ENCODE measurements at places on chromosomes 5 and 9. TPM values are rescaled to one million over a fixed set of nuclear protein-coding genes. Genes with fewer than 3 reads are reported as not detected.
A peak's percentile ranks its signal among the peaks of the same experiment; 100 is the strongest.

Gene SPATA31A3
- total RNA-seq = not detected

Gene AHRR
- total RNA-seq = 0.54 TPM

Gene ZDHHC11B
- 1.6 TPM for total RNA-seq

Gene GKAP1
- 1.9 TPM for total RNA-seq

Gene CNTNAP3B
- under 0.01 TPM for total RNA-seq

Gene SLF1
- total RNA-seq = 2.4 TPM

Gene EDIL3
- total RNA-seq = under 0.01 TPM

Gene ADAMTS13
- total RNA-seq = 1.6 TPM

Gene TMEM171
- not detected for total RNA-seq

Gene NXNL2
- total RNA-seq = 0.54 TPM

Gene ADAMTSL2
- under 0.01 TPM for total RNA-seq

Gene ACSL6
- total RNA-seq = 0.27 TPM

Gene ZER1
- total RNA-seq = 73.2 TPM

Gene SCGB3A2
- total RNA-seq = not detected

Gene PCA3
- 0.54 TPM for total RNA-seq

Gene HTR1A
- total RNA-seq = not detected

Gene LTC4S
- 8.6 TPM for total RNA-seq

Gene KIF12
- under 0.01 TPM for total RNA-seq

Gene LIFR
- total RNA-seq = under 0.01 TPM

Gene LPAR1
- 0.27 TPM for total RNA-seq

Gene PLGRKT
- total RNA-seq = 3.8 TPM

DNA sequence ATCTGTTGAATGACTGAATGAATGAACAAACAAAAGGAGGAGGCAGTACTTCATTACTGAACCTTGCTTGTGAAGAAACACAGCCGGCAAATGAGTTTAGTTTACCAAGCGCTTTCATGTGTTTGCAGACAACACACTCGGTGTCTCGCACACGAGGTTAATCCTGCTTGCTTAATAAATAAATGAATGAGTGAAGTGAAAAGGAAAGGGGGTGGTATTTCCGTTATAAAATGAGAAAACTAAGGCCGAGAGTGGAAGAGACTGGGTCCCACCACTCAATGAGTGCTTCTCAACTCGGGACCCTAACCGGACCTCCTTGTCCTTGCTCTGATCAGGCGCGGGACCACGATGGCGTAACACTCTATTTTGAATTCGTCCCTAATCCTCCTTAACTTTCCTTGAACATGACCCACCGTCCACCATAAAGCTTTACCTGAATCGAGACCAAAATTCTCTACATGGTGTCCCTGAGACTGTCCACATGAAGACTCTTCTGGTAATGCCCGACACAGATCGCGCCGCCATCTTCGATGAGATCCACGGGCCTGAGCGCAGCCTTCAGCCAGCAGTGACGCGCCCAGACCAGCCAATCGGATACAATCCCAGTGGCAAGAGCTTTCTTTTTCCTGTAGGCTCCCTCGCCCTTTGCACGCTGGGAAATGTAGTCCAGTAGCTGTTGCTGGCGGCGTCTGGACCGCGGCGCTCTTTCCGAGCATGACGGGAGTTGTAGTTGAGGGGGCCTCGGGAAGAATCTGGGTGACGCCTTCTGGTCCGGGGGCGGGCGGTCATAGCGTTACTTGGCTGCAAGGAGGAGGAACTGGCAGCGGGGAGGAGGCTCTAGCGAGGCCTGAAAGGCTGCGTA is at the start of the genes MRPL50 and ZNF189:
MRPL50 (minus strand) TSS at position 551 of the 862 bp plus-strand sequence; CDS start at position 525, 26 bp downstream.
ZNF189 (plus strand) TSS at position 784 of the 862 bp plus-strand sequence. CDS start 306 bp downstream, outside the sequence.
- DNase-seq = peak; percentile 99

GRCh38 chr5:74286734-74287695 is 353.5 kb downstream of the ENC1 start:
- no peak for DNase-seq

GRCh38 chr9:87107072-87107471 is 159.8 kb upstream of the GAS1 start:
- no peak for DNase-seq

DNA sequence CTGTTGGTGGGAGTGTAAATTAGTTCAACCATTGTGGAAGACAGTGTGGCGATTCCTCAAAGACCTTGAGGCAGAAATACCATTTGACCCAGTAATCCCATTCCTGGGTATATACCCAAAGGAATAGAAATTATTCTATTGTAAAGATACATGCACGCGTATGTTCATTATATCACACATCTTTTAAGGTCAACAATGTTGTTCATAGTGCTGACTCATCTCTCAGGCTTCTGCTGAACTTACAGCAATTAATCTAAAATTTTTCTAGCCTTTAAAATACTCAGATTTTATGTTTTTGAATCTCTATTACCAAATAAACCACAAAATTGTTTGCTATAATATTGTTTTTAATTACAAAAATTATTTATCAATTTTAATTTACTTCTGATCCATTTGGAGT is 38.8 kb upstream of the ZNF618 start:
- no peak for DNase-seq

- no peak for DNase-seq
These were observed 11.6 kb upstream of the CEL start for GRCh38 chr9:133050142-133050541.

DNA sequence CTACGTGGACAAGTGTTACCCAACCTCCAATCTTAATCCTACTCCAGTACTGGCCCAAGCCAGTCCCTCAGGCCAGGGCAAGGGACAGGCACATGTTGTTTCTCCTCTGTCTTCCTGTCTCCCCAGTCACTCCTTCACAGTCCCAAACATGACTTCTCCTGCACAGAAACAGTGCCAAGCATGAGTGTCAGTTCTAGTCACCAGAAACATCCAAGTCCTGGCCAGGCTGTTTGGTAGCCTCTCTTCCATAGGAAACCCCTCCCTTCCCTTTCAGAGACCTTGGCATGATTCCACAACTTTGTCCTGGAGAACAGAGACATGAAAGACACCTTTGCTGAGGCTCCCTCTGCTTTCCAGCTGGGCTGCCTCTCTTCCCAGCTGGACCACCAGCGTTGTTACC is 56.2 kb upstream of the SLC2A8 start:
- DNase-seq = no peak

DNA sequence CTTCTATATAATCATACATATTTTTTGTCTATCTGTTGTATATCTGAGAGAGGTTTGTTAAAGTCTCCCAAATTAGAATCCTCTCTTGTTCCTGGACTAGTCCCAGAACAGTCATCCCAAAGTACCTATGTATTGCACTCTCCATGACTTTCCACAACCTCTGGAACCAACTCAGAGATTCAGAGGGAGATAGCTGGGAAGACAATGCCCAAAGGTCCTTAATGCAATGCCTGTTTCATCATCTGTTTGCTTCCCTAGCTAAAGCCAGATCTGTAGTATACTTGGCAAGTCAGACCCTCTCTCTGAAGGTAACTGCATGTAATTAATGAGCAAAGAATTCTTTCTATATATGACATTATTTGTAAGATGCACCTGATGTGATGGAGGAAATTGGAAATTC is 89.4 kb downstream of the ZNF474 start:
- DNase-seq = no peak

- DNase-seq = no peak
These were observed 25.1 kb downstream of the PARP8 start for GRCh38 chr5:50691399-50692016.

- no peak for DNase-seq
These were observed 106.7 kb downstream of the SCAMP1 start for GRCh38 chr5:78467140-78467539.

DNA sequence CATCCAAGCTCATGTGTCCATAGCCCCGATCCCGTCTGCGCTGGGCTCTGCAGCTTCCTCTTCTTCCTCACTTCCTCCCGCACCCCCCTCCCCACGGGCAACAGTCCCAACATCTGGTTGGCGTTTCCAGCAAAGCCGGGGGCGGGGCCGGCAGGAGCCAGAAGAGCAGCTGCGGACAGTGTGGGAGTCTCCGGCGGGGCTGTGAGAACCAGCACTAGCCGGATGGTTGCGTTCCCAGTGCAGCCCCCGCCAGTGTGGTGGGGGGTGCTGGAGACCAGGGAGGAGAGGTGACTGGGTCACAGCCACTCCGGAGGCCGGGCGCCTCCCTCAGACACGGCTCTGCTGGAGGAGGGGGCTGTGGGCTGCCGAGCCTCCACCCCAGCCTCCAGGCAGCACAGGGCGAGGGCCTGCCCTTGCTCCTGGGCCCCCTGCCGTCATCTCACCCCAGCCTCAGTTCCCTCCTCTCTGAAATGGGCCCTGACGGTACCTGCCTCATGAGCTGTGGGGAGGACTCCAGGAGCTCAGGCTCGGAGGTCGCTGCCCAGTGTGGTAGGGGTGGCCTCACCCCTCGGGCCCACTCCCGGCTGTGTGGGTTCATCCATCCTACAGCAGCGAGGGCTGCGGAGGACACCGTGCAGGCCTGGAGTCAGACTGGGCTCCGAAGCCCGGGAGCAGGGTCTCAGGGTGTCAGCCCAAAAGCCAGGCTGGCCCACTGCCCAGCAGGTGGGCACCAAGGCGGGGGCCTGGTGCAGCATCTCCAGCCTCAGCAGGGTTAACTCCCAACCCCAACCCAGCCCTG is 41.5 kb upstream of the NOTCH1 start:
- no peak for DNase-seq

DNA sequence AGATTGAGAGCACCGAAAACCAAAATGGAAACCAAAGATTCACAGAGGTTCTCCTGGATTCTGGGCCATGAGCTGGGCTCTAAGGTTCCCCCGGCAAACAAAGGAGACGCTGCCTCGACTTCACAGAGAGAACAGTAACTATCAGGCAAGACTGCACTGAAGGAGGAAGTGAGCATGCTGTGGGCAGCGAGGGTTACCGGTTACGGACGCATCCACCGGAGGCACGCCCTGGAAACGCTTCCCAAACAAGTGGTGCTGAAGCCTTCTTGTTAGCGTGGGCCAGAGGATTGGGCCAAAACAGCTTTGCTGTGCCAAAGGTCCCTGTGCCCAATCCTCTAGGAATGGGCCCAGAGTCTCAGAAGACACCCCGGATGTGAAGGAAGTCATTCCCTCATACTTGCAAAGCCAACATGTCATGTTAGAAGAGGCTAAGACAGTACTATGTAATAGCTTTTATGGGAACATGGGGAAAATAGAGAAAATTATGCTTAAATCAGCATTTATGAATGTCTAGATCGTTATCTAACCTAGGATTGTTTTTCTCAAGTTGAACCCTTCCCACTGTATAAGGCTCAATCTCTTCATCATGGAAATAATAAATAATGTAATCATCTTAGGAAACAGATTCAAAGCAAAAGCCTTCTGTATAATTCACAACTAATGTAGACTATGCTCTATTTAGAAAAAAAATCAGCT is 145.4 kb downstream of the GABBR2 start:
- no peak for DNase-seq

GRCh38 chr5:135458921-135459331 is 6.8 kb upstream of the TIFAB start:
- no peak for DNase-seq

- DNase-seq = no peak
These were observed 600.8 kb upstream of the DAB2 start for GRCh38 chr5:40025586-40025985.

DNA sequence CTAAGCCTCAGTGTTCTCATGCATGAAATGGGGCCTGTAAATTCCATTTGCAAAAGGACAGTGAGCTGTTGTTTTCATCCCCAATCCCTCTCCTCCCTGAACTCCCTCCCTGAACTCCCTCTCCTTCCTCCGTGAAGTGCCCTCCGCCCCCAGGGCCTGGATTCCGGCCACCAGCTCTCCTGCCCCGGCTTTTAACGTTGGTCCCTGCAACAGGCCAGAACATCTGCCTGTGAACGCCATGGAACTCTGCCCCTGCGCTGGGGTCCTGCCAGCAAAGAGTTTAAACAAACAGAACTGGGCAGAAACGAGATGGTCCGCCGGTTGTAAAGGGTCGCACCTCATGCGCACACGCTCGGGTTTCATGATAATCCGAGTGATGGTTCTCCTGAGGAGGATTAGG is 62.4 kb downstream of the SMIM23 start:
- DNase-seq = no peak

DNA sequence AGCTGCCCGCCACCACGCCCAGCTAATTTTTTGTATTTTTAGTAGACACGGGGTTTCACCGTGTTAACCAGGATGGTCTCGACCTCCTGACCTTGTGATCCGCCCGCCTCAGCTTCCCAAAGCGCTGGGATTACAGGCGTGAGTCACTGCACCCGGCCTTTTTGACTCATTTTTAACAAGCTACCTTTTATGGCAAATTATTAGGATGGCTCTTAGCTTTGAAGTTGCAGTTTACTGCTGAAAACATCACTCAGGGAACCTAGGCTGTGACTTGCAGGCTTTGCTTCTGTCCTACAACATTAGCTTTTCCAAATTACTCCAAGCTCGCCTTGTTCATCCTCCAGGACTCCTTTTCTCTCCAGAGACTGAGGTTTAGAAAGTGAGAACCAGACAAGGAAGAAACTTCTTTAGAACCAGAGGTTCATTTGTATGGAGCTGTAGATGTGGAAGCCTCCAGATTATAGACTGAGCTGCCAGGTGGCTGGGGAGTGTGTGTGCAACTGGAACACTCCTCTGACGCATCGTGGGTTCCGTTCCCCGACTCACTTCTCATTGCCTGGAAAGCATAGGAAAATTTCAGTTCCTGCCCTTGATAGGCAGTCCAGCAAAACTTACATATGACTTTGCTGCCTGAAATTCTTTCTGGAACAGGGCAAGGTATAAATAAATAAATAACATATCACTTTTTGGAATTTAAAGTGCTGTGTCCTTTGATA is 23.8 kb upstream of the SPTAN1 start:
- no peak for DNase-seq

GRCh38 chr9:108078375-108078774 is 588.8 kb upstream of the KLF4 start:
- no peak for DNase-seq

DNA sequence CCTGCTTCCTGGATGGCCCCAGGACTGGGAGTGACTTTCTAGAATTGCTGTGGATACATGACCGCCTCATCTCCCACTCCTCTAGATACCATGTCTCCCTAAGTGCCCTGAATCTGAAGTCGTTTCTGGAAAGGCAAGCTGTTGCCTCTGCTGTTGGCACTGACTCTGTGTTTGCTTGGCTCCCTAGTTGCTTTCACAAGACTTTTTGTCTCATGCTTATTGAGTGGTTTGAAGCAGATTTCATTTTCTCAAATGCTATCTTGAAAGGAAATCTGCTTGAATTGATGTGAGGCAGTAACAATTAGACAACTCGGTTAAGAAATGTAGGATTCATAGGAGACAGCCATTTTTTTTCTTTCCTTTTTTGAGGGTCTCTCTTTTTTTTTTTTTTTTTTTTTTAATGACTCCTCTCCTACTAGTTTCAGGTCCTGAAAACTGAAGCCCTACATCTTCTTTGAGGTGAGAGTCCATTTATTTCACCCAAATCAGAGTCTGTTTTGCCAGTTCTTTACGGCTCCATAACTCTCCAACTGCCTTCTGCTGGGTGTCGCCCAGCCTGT is 65.9 kb downstream of the PRDM6 start:
- no peak for DNase-seq

Data from hematopoietic multipotent progenitor cell (in vitro differentiated cells).